BE2C (cell line): ENCODE measurements at places on chromosomes 11 and 22.

- no peak for DNase-seq
These were observed 54.2 kb downstream of the SLC25A17 start for GRCh38 chr22:40764763-40765441.

DNA sequence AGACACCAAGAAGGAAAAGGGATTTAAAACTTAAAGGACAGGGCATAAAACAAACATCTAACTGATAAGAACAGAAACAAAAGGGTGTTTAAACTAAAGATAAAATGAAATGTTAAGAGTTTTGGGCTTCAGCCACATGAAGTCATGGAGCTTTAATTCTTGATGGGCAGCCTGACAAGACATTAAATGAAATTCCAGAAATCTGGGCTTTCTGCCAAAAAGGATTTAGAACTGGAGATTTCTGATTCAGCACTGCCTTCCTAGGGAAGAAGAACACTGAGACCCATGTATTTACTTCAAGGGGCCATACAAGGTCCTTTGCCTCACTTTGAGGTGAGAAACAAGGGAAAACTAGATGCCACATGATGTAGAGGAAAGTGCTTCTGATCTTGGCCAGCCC lies 355.9 kb upstream of the RAG2 start:
- no peak for DNase-seq

GRCh38 chr11:26078231-26078821 lies 253.6 kb upstream of the ANO3 start:
- DNase-seq: no peak

DNA sequence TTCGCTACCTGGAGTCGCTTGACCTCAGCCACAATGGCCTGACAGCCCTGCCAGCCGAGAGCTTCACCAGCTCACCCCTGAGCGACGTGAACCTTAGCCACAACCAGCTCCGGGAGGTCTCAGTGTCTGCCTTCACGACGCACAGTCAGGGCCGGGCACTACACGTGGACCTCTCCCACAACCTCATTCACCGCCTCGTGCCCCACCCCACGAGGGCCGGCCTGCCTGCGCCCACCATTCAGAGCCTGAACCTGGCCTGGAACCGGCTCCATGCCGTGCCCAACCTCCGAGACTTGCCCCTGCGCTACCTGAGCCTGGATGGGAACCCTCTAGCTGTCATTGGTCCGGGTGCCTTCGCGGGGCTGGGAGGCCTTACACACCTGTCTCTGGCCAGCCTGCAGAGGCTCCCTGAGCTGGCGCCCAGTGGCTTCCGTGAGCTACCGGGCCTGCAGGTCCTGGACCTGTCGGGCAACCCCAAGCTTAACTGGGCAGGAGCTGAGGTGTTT lies 12.8 kb downstream of the TSKU start:
- no peak for DNase-seq

- no peak for DNase-seq
These were observed 4.9 kb upstream of the RAB38 start for GRCh38 chr11:88179971-88180629.

- no peak for DNase-seq
These were observed 23.8 kb downstream of the MYBPC3 start for GRCh38 chr11:47328449-47329390.

DNA sequence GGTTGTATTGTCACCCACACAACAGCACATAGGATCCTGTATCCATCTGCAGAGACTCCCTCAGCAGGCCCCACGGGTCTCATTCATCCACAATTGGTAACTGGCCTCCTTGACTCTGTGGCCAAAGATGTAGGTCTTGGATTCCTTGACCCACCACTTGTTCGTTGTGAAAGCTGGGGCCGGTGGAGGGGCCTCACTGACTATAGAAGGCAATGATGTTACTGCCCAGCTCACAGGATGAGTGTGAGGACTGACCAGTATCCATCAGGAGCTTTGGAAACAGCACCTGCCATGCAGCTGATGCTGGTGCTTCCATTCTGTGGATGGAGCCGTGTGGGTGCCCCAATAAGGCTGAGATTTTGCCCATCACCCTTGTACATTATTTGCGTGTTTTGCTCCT lies 615.7 kb downstream of the BRD1 start:
- no peak for DNase-seq

DNA sequence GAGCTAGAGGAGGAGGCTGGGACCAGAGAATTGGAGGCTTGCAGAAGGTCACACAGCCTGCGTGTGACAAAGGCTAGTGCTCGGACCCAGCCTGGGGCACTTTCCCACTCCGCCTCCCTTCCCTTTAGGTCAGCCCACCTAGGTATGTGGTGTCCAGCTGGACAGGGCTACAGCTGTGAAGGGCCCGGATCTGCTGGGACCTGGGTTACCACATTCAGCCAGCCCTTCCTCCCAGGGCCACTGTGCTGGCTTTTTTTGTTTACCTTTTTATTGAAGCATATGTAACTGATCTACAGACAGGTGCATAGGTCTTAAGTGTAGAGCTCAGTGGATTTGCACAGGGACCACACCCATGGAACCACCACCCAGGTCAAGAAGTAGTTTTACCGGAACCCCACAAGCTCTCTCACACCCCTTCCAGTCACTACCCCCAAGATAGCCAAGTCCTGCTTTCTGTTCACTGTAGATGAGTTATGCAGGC lies 8.7 kb downstream of the CAPN5 start:
- no peak for DNase-seq

DNA sequence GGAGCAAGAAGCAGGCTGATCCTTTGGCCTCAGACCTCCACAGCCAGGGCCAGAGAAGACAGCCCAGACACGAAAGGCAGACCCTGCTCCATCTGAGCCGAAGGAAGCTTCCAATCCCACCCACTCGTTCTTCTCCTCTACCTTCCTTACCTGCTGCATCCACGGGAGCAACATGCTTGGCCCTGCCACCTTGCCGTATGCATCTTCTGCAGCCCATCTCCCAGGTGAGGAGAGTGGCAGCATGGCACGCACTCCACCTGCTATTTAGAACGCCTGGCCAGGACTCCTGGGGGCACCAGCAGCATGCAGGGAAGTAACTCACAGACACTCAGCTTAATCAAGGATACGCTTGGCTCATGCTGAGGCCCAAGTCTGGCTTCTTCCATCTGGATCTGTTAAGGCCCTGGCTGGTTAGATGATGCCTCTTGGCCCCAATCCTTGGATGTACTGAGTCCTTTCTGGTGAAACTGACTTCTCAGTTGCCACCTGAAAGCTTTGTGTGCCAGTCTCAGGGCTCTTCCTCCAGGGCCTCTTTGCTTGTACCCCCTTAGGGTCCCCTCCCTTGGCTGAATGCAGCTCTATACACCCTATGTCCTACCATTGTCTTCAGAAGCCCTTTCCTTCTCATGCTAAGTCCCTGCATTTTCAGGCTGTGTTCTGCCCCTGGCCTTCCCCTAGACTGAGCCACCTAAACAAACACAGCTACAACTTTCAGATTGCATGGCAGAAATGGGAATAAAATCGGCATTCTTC lies 604.9 kb downstream of the BUD13 start:
- DNase-seq: no peak

GRCh38 chr22:32515084-32515483 lies 40.5 kb downstream of the FBXO7 start:
- no peak for DNase-seq

DNA sequence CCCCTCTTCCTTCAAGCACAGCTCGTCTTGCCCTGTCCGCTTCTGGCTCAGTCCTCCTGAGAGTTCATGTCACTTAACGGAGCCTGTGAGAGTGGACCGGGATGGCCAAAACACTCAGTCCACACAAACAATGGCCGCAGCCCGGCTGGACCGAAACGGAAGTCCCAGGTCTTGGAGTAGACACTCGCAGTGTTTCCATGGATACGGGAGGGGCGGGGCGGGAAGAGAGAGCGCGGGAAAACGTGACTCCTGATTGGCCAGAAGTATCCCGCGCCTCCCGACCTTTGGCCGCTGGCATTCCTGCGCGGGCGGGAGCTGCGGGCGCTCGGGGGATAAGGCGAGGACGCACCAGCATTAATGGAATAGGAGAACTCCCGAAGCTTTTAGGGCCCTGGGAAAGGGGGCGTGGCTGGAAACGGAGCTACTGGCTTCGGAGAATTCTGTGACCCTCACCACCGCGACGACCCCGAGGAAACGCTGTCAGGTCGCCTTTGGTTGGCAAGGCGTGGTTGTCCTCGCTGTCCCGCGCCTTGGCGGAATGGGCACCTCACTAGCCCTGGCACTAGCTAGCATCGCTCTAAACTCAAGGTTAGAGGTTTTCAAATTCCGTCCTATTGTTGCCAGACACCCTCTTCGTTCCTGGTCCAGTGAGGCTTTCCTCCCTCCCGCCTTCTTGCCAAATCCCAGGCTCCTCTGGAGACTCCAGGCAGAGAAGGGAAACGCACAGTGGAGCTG lies at the start of the genes NLRP14 and ZNF214:
NLRP14 (plus strand) TSS at position 297 of the 735 bp plus-strand sequence. CDS start 18,108 bp downstream, outside the sequence.
ZNF214 (minus strand) TSS at position 164 of the 735 bp plus-strand sequence. CDS start 17,511 bp downstream, outside the sequence.
- DNase-seq: peak; percentile 60

DNA sequence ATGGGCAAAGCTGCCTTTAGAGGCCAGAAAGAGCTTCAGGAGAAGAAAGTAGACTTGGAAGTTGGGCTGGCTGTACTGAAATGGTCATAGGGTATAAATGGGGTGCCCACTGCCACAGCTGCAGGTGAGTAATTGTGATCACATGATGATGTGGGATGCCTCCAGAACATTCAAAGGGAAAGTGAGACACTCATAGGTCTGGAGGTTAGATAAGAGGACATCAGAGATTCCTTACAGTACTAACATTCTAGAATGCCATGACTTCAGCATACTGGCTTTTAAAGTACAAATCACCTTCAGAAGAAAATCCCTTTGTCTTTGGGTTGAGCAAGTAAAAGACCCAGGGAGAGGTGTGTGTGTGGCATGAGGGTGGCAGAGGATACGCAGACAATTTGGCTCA lies 419.2 kb downstream of the TENM4 start:
- DNase-seq: no peak

DNA sequence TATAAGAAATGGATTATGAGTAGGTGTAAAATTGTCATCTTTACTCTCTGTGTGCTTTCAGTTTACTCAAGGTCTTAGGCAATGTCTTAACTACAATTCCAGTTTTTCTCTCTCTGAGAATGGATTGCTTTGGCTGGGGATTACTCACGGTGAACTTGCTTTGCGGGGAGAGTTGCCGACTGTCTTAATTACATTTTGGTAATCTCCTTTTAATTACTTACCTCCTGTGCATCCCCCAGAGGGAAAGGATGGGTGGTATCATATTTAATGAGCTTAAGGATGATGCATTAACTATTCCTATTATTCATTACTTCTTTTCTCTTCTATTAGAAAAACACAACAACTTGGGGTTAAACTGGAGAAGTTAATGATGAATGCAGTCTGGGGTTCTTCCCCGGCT lies 159.4 kb downstream of the MPPED1 start:
- no peak for DNase-seq

DNA sequence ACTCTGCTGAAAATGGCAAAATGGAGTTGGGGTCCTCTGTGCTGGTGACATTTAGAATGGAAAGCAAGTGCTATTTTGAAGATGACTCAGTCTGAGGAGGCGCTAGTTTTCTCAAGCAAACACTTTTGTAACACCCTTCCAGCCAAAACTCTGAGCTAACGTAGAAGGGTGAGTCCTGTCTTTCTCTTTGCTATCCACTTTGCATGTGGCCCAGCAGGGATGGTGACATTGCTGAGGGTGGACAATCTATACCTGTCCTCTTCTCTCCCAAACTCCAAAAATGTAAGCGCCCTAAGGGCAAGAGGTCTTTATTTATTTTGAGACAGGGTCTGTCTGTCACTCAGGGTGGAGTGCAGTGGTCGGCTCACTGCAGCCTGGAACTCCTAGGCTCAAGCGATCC lies 3.6 kb upstream of the KAT5 start:
- DNase-seq: no peak

- no peak for DNase-seq
These were observed 1.6 kb upstream of the LGALS2 start for GRCh38 chr22:37581504-37581903.

GRCh38 chr11:111676878-111677585 lies 74.8 kb downstream of the SIK2 start:
- DNase-seq: no peak

- no peak for DNase-seq
These were observed 144.3 kb downstream of the TRPC6 start for GRCh38 chr11:101439488-101439887.

DNA sequence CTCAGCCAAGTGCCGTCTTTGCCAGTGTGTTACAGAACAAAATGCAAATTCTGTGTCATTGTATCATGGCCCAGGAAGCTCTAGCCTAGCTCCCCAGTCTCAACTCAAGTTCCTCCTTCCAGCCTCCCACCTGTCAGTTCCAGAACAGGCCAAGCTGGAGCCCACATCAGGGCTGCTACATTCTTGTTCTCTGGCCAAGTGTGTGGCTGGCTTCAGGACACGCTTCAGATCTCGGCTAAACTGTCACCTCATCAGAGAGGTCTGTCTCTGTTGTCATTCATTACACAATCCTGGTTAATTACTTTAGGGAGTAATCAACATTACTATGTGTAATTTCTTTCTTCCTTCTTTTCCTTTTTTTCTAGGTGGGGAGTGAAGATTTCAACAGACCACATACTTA lies 347.0 kb upstream of the SYN3 start:
- no peak for DNase-seq

DNA sequence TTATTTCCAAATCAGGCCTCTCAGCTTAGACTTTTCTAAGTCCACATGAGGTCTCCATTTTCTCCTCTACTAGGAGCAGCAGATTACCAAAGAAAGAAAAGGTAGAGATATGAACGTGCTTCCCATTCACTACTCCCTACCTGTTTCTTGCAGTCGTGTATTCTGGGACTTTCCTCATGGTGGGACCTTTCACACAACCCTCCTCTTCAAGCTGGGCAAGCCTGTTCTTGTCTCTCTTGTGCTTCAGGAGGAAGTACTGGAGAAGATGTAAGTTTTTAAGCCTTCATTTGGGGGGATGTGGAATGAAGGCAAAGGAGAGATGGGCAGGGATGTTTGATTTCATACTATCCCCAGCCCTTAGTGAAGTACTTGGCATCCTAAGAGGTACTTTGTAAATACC lies 128.8 kb upstream of the SESN3 start:
- no peak for DNase-seq

DNA sequence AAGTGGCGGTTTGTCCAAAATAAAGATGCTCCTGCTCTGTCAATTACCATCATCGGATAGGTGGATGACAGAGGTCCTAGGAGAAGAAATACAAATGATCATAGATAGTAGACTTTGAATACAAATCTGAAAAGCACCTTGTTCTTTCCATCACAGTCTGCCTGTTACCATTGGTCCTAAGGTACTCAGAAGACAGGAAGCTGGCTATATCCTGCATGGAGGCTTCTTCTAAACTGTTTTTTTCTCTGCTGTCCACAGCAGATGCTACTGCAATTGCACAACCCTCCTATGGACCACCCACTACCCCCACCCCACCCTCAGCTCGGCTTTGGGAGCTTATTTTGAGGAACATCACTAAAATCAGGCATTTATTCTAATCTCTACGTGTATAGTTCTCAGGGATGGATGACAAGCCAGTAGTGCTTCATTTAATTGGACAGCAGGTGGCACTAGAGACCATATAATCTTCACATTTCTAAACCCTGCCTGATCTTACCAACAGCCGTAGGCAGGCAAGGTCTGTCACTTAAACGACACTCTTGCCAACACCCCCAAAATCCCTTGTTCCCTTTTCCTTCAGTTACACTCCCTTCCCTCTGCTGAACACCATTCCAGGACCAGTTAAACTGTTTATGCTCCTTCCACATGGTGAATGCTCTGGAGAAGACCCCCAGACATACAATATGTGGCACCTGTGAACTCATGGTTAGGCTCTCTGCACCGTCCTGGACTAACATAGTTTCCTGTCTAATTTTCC lies 6.6 kb upstream of the PTS start:
- DNase-seq: peak; percentile 39

- DNase-seq: no peak
These were observed 27.3 kb downstream of the FAM168A start for GRCh38 chr11:73570415-73571114.

GRCh38 chr11:16780146-16780545 lies 41.7 kb downstream of the C11orf58 start:
- no peak for DNase-seq

- no peak for DNase-seq
These were observed 17.8 kb downstream of the OTUB1 start for GRCh38 chr11:64003807-64004589.
